ENCODE measurements at places on chromosomes 12 and 14. TPM values are rescaled to one million over a fixed set of nuclear protein-coding genes. Genes with fewer than 3 reads are reported as not detected.
A peak's percentile ranks its signal among the peaks of the same experiment; 100 is the strongest.

DNA sequence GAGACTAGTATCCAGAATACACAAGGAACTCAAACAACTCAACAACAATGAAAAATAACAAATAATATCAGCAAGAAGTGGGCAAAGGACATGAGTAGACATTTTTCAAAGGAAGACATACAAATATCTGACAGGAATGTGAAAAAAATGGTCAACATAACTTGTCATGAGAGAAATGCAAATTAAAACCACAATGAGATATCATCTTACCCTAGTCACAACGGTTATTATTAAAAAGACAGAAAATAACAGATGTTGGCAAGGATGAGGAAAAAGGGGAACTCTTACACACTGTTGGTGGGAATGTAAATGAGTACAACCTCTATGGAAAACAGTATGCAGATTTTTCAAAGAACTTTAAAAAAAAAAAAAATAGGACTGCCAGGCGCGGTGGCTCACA lies 20.4 kb downstream of the VWF start:
- ATAC-seq: no peak

DNA sequence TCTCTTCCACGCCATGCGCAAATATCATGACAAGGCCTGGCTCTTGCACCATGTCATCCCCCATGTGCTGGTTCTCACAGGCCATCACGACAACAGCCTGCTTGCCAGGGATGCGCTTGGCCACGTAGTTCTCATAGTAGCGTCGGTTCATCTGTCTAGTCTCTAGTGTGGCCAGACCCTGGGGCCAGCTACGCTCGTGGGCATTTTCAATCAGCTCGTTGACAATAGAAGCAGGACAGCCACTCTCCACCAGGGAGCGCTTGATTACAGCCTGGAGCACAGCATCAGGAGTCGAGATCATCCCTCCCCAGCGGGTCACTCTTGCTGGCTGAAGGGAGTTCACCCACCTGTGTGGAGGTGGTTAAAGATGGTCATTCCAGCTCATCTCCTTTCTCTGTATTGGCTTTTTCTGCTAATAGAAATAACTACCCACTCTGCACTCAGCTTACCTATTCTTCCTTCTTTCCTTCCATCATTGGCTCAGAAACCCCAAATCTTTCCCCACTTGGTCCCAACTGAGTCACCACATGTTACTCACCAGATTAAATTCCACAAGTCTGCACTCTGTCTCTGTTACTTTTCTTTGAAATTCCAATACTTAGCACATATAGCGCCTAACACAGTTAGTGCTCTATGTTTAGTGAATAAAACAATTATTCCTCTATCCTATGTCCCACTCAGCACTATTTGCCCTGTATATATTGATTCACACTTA lies 15.1 kb downstream of the RNF41 start:
- ATAC-seq: peak; percentile 55

DNA sequence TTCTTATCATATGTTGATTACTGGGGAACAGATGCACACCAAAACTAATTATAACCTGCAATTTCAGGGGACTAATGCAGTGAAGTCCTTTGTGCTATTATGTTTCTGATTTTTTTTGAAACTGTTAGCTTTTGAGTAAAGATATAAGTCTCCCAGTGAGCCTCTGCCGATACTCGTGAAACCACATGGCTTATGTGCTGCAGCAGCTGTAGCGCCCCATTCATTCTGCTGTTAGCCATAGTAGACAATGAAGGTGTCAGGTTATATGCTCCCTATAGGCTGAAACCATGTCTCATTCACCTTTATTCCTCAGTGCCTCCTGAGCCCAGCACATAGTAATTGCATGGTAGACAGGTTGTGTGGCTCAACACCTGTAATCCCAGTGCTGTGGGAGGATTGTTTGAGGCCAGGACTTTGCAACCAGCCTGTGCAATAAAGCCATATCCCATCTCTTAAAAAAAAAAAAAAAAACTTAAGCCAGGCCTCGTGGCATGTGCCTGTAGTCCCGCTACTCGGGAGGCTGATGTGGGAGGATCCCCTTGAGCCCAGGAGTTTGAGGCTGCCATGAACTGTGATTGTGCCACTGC lies 25.0 kb downstream of the GOLGA5 start:
- ATAC-seq: no peak

The ACSM4 gene
- total RNA-seq: not detected

The CLEC1B gene
- not detected for total RNA-seq

The OSGEP gene
- total RNA-seq: 16.2 TPM

The RTL1 gene
- total RNA-seq: not detected

DNA sequence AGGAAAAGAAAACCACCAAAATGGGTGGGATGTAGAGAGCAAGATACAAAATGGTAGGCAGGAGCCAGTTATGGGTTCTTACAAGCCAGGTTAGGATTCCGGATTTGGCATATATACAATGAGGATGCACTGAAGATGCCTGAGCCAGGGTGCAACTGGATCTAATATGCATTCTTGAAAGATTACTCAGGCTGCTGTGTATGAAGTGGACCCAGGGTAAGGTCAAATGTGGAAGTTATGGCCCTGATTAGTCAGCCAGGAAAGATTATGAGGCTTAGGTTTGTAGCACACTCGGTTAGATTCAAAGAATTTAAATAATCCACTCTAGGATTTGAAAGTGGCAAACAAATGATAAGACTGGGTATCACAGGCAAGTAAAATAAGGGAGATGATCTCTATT lies 1750.7 kb upstream of the FLRT2 start:
- ATAC-seq: no peak

GRCh38 chr12:19596434-19597166 lies 157.3 kb downstream of the AEBP2 start:
- ATAC-seq: no peak

DNA sequence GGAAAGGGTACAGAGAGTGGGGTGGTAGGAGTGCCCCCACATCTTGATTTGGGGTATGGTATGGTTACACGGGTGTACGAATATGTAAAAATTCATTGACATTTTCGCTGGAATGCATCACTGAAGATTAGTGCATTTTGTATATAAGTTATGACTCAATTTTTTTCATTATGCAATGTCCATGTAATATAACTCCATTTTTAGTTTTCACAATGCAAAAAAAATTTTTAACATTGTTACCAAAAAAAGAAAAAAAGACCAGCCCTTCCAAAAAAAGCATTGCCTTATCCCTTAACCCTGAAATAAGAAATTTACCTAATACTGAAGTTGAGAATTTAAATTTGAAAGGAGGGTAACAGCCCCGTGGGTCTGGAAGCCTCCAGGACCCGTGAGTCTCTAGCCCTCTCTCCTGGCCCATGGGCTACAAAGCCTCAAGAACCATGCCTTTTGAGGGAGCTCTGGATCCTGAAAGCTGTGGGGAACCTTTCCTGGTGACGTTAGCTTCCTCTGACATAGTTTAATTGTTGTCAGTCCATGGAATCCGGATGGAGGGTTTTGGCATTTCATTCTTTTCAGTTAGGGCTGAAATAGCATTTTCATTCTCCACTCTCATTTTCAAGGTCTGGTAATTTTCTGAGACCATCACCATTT lies 55.6 kb upstream of the ACTN1 start:
- ATAC-seq: no peak

DNA sequence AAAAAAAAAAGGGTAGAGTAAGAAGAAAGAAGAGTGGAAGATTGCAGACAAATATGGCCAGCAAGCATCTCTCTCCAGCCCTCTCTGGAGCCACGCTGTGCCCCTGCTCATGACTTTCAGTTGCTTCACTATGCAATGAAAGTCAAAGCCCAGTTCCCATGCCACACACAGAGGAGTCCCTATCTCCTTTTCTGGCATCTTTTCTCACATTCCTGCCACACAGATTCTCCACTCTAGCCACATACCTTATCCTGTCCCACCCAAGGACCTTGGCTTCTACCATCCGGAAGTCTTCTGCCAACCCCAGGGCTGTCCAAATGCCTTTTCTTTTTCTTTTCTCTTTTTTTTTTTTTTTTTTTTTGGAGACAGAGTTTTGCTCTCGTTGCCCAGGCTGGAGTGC lies 39.3 kb upstream of the CAPRIN2 start:
- no peak for ATAC-seq

DNA sequence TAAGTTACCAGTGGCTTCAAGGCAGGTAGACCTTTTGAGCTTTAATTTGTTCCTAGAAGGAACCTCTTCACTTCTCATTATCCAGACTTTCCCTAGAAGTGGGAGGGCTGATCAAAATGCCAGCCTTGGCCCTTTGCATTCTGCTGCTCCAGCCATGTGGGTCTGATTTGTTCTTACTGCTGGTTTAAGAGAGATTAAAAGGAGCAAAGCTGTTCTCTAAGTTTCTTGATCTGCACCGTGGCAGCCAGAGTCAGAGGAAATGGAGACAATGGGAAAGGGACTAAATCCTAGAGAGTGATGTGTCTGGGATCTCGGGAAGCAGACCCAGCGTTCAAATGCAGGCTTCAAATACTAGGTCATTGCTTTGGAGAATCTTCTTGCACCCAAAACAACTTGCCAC lies 759.7 kb downstream of the DIO2 start:
- no peak for ATAC-seq

The CELA1 gene
- not detected for total RNA-seq

GRCh38 chr12:5173511-5174011 lies 129.9 kb downstream of the KCNA5 start:
- no peak for ATAC-seq

The PHETA1 gene
- 9.2 TPM for total RNA-seq

DNA sequence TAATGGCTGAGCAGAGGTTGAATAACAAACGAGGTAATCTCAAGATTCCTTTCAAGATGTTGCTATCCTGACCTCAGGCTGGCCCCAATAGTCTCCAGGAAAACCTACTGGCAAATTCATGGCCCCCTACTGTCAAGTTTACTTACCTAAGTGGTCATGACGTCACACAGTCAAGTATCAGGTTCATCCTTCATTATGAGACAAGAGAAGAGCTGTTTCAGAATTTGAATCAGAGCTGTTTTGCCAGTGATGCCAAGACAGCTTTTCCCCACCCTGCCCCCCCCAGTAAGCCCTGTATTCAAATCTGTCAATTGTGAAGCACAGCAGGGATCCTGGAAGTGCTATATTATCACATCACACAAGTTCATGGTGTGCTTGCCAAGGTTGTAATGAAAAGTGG lies 509.6 kb downstream of the NOVA1 start:
- ATAC-seq: no peak

- ATAC-seq: no peak
Observed at GRCh38 chr12:122107261-122107660, 28.7 kb downstream of the MLXIP start.

The ZFHX2 gene
- total RNA-seq: 0.44 TPM

DNA sequence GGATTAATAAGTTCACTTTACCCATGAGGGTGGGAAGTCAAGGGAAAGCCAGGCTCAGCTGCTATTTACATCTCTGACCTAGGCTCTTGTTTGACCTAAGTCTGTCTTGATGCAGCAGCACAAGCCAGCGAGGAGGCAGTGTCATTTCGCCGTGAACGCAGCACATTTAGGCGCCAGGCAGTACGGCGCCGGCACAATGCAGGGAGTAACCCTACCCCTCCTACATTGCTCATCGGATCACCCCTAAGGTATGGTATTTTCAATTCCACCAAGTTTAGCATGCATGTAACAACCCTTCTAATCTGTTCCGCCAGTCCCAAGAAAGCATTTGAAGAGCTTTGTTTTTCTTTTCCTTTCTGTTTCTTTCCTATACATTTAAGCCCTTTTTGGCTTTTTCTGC lies 81.2 kb downstream of the PCNX1 start:
- ATAC-seq: no peak

GRCh38 chr12:69386921-69387320 lies 27.4 kb downstream of the YEATS4 start:
- no peak for ATAC-seq

GRCh38 chr12:58811346-58811745 lies 109.0 kb downstream of the LRIG3 start:
- ATAC-seq: no peak

- no peak for ATAC-seq
Observed at GRCh38 chr12:132140918-132141841, 2.9 kb downstream of the DDX51 start.

GRCh38 chr12:20434996-20435395 lies 66.7 kb downstream of the PDE3A start:
- ATAC-seq: no peak

DNA sequence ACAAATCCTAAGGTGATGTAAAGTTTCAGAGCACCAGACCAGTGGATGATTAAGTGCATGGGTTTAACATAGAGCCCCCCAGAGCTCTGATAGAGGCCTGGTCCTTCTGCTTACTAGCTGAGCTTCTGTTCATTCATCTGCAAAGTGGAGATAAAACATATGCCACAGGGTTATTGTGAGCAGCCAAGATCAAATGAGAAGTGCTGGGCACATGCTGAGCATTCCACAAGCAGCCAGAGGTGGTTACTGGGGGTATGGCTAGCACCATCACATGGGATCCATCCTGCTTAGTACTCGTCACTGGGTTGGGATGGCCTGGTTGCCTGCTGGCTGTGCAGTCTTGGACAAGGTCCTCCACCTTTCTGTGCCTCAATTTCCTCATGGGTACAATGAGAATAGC lies 18.0 kb upstream of the SMUG1 start:
- ATAC-seq: no peak

The KCNK13 gene
- 0.28 TPM for total RNA-seq

DNA sequence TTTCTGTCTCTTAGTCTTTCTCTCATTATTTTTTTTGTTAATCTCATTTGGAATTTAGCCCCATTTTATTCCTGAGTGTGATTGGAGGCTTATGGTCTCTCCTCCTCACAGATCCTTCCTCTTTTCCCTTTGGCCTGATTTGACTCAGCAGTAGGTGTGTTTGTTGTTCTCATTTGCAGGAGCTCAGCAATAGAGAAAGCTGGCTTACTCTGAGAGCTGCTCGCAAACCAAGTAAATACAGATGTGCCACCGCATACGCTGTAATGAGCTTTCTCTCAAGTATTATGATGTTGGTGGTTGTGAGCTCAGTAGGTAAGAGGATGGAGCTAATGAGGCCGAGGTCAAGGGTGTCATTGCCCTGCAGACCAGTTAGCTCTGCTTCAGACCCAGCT lies 206.5 kb downstream of the ETV6 start:
- ATAC-seq: no peak

GRCh38 chr12:48969833-48970701 lies 1.5 kb downstream of the WNT10B start:
- peak; percentile 48 for ATAC-seq

GRCh38 chr14:100654814-100655740 lies 67.9 kb upstream of the BEGAIN start:
- peak; percentile 39 for ATAC-seq

The LMO3 gene
- total RNA-seq: 0.24 TPM

DNA sequence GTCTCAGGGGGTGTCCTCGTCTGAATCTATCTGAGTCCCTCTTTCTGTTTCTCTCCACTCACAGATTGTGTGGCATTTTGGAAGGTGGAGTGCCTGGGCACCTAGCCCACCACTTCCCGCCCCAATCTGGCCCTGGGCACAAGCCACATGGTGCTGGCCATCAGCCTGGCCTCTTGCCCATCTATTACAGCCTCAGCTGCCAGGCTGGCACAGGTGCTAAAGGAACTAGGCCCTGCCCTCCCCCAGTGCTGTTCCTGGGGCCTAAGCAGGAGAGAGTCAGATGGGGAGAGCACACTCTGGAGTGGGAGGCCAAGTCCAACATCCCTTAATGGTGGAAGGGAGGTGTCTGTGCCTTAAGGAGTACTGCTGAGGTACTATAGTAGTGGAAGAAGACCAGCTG lies 8.3 kb upstream of the CALCOCO1 start:
- ATAC-seq: no peak

GRCh38 chr12:114757684-114758325 lies 73.8 kb upstream of the TBX3 start:
- ATAC-seq: no peak

- ATAC-seq: no peak
Observed at GRCh38 chr12:2390133-2390532, 337.3 kb downstream of the CACNA1C start.

GRCh38 chr12:65529771-65530435 lies 251.4 kb downstream of the MSRB3 start:
- no peak for ATAC-seq
